ENCODE measurements at places on chromosomes 5 and 9.

DNA sequence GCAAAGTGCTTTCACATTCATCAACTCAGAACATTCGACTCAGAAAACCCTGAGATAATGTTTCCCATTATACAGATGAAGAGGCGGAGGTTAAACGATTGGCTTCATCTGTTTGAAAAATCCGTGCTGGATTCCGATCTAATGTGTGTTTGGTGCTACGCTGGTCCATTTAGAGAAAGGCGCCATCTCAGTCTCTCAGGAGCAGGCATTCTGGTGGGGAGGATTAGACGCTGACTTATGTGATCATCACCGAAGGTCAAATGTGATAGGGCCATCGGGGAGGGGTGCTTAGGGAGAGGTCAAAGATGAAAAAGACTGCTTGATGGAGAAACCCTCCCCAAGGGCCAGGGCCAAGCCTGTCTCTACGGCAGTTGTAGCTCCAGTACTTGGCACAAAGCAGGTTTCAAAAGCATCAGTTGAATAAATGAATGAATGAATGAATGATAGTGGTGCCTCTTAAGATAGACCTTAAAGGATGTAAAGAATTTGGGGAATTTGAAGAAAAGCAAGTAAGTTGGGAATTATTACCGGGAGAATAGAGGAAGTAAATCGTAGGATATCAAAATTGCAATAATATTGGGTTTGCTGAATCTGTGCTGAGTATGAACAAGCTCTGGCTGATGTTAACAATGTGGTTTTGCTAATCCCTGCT, 160.6 kb upstream of the SHB start:
- DNase-seq = no peak

- no peak for DNase-seq
Measured at GRCh38 chr5:83440826-83441225, 30.7 kb upstream of the VCAN start.

DNA sequence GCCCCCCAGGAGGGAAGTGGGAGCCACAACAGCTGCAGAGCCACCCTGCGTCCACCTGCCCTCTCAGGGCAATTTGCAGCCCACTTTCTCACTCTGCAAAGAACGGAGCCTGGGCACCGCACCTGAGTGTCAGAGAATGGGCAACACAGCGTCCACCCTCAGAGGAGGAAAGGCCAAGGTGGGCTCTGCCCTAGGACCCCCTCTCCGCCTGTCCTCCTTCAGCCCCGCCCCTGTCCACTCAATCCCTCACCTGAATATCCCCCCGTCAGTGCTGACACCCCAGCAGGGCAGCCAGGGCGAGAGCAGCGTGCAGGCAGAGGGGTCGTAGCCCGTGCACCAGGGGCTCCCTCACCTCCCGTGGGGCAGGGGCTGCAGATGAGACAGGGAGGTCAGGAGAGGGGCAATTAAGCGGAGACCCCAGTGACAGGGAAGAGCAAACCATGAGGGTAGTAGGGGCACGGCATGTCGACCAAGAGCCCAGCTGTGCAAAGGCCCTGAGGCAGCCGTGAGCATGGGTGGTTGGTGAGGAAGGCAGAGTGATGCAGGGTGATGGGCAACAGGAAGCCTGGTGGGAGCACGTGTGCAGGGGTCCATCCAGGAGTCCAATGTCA, 140.3 kb downstream of the OLFM1 start:
- no peak for DNase-seq

DNA sequence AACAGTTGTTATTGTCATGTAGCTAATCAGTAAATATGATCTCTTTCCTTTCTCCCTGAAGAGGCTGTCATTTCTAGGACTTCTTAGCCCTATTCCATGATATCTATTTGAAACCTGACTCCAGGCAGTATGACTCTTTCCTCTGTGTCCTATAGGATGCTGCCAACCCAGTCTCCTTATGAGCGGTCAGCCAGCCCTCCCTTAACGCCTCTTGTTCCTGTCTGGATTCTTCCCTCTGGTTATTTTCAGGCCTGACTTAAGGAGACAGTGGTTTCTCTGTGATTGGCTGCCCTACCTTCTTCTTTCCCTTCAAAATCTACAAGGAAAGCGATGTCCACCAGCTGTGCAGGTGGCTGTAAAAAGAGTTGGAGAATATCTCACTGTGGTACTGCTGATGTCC, 19.4 kb upstream of the C5orf63 start:
- no peak for DNase-seq

DNA sequence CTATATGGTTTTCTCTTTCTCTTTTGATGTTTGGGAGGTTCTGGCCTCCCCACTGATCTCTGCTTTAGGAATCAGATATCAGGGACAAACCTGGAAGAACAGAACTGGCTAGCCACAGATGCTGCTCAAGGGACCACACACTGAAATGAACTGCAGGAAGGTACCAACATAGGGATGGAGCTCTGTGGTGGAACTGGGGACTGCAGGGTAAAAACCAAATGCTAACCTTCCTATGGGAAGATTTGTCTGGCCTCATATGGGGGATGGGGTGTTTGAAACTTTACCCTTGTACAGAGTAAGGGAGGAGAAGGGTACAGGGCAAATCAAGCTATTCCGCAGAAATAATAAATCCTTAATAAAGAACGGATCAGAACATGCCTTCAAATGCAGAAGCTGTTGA, 49.4 kb downstream of the ELOVL7 start:
- DNase-seq = no peak

- DNase-seq = no peak
Measured at GRCh38 chr9:76588316-76588715, 129.3 kb downstream of the GCNT1 start.

- DNase-seq = no peak
Measured at GRCh38 chr5:115463983-115464382, 80.6 kb downstream of the FEM1C start.

DNA sequence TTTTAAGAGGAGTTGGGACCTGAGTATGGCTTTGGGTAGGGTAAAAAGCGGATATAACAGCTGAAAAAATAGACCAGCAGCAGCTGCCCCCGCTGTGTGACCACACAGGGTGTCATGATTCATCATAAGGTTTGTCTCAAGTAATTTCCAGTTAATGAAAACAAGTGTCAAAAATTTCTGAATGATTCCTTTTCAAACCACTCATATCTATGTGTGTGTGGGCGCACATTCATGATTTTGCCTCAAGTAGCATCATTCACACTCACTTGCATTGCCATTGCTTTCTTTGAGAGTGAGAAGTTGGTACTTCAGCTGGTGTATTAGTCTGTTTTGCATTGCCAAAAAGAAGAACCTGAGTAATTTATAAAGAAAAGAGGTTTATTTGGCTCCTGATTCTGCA, 12.1 kb upstream of the TNFAIP8 start:
- DNase-seq = no peak

- no peak for DNase-seq
Measured at GRCh38 chr9:132762896-132763295, 92.6 kb downstream of the GTF3C4 start.

DNA sequence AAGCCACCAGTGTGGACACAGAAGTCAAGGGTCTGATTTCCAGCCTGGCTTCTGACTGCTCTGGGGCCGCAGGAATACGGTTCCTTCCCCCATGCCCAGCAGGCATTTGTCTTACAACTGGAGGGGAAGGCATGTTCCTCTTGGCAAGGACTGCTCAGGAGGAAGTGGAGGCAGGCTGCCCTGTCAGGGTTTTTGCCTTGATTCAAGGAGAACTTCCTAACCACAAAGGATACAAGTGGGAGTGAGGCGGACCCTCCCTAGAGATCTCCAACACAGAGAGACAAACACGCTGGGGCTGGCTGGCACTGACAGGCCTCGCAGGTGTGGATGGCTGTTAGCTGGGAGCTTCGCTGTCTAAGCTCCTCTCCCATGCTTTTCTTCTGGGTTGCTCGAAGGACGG, 19.1 kb downstream of the TGFBI start:
- DNase-seq = no peak

GRCh38 chr5:120449501-120449900, 14.6 kb upstream of the PRR16 start:
- no peak for DNase-seq

DNA sequence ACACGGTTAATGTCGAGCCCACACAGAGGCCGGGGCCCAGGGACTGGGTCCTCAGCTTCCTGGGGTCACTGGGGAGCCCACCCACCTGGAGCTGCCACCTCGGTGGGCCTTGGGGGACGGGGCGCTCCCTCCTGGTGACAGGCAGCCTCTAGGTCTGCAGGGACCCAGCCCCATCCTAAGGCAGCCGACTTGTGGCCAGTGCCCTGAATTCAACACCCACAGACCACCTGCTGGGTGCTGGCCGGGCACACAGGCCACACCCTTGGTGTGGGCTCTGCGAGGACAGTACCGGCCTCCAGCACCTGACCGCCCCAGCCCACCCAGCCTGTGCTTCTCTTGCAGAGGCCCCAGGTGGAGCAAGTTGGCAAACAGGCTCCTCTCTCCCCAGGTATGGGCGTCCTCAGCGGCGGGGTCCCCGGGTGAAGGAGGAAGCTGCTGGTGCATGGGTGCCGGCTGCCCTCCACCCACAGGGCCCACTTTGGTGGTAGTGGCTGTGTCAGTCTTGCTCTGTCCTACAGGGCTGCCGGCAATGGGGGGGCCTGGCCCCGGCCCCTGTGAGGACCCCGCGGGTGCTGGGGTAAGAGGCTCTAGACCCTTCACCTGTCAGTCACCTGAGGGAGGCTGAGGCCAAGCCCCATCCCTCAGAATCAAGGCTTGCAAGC, 8.3 kb downstream of the ENTPD8 start:
- no peak for DNase-seq

DNA sequence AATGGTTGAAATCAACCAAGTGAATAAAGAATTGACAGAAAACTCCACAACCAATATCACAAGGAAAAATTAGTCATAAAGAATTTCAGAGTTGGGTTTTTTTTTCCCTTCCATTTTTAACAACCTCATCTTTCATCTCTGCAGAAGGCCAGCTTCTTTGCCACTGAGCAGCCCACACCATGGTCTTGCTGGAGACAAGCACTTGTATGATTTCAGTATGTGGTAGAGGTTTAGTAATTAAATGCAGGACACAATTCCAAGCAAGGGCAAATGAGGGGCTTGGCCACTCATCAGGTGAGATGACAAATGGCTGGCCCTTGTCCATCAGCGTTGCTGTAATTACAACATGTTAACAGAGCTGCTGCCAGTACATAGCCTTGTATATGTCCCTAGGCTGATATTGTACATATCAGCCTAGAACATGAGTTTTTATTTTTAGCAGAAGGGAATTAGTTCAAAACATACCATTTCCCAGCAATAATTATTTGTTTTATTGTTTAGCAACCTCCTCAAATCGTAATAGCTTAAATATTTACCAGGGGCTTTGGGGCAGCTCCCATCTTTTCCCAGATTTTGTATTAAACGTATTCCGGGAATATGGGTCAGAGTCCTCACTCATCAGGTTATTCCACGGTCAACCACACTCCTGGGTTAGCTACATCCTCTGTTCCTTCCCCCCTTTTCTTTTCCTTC, 5.0 kb upstream of the C9 start:
- no peak for DNase-seq

DNA sequence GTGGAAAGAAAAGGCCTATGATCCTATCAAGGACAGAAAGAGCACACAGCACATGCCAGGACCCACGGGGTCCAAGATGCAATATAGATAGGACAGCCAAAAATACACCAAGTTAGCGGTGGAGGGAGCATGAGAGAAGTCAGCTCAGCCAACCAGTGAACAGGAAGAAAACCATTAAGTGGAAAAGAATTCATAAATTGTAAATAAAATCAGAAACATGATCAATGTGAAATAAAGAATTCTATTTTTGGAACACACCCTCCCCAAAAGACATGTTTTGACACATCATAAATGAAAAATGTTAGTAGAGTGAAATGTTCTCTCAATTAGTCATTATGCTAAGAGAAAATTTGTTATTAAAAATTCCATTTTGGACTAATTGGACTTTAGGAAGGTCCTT, 35.6 kb downstream of the ATPSCKMT start:
- no peak for DNase-seq

GRCh38 chr9:84190411-84190810, 150.1 kb downstream of the SLC28A3 start:
- no peak for DNase-seq

GRCh38 chr9:112439171-112439570, 47.5 kb upstream of the KIAA1958 start:
- DNase-seq = no peak

- no peak for DNase-seq
Measured at GRCh38 chr9:121815084-121815483, 163.7 kb downstream of the DAB2IP start.

All from T follicular helper cell (primary cell).